Breast epithelium (tissue), 4 donors: ENCODE measurements at places on chromosomes 1 and 21.

DNA sequence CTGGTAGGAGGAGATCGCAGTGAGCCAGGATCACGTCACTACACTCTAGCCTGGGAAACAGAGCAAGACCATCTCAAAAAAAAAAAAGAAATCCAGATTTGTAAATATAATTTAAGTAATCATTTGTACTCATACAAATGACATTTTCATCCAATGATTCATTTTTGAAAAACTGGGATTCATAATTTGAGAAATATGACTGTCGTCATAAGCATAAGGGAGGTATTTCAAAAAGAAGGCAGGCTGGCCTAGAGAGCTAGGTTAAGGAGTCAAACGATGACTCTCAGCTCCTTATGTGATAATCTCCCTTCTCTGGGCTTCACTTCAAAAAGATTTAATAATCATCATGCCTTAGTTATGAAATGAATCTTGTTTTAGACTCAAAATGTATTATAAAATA is 2.3 kb downstream of the GART start:
- DNase-seq, result no peak

DNA sequence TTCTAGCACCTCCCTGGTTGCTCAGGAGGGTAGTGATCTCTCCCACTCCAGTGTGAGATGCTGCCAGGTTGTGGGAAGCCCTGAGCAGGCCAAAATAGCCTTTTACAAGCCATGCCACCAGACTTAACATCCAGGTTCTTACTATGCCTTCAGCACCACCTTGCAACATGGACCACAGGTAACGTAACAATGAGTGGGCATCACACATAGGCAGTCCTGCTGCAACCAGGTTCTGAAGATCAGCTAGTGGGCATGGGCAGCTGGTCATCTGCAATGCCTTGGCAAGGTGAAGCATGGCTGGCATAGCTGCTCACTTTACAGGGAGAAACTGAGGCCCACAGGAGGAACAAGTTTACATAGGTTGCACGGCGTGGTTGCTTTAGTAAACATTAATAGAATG is 40.7 kb downstream of the DHCR24 start:
- DNase-seq, result no peak

DNA sequence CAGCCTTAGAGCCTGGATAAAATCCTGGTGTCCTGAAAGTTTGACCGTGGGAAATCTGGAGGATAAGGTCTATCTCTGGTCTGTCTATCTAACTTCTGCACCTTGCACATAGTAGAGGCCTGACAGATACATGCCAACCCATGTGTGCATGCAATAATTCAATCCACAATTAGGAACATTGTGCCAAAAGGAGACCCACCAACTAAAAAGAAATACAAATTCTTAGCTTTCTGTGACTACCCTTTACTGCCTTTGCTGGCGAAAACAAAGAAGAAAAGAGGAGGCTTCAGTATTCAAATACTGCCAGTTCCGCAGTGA is 381 bp upstream of the KLHL20 start:
- DNase-seq, result no peak

- no peak for DNase-seq
These were observed 261.0 kb downstream of the ASTN1 start for GRCh38 chr1:176903474-176903873.

- DNase-seq, result no peak
These were observed 255.8 kb upstream of the CACYBP start for GRCh38 chr1:174743654-174744561.
